Astrocyte of the cerebellum (primary cell): ENCODE measurements at places on chromosomes 6 and 20.

DNA sequence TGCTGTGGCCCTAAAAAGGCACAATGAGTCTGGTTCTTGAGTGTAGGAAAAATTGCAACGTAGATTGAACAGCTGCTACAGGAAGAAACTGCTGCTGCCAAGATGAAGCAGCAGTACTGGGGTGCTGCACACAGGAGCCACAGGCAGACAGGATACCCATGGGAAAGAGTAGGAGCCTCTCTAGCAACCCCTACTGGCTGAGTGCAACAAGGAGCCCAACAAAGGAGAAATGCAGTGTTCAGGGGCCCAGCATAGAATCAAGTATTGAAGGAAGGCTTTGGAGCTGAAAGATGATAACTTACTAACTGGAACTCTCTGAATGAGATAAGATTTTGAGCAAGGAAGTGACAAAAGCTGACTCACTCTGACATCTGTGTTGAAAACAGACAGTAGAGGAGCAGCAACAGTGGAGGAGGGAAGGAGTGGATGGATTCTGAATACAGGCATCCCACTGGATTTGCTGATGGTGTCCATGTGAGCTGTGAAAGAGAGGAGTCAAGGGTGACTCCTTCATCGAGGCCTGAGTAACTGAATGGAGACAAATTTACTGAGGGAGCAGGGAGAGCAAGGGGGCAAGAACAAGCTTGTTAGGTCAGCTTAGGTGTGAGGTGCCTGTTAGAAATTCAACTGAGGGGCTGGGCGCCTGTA, 534.7 kb upstream of the JARID2 start:
- DNase-seq, result no peak

- no peak for DNase-seq
Measured at GRCh38 chr6:48826901-48827701, 636.0 kb downstream of the MMUT start.

DNA sequence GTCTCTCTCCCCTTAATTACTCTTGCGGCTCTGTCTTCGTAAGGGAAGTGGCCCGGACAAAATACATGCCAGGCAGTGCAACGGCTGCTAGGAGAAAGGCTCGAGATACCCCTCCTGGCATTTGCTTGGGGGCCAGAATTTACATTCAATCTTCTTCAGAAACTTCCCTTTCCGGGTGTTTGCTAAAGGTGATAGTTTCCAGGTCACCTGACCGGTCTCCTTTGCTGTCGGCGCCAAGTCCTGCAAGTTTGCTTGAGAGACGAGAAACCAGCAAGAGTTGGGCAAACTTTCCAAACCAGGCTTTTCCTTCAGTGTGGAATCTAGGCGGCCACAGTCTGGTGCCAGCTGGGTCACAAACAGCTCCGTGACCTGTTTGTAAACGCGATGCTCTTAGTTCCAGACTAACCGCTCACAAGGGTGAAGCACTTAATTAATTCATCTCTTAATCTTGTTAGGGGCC, 563 bp upstream of the SRSF3 start:
- no peak for DNase-seq

- peak; percentile 95 for DNase-seq
Measured at GRCh38 chr6:74671558-74672025, 534.3 kb downstream of the COL12A1 start.

GRCh38 chr6:132643547-132643946, 15.4 kb downstream of the TAAR1 start:
- DNase-seq, result no peak
